NCI-H2081 (cell line): ENCODE measurements at places on chromosomes 7 and 10.

- peak; percentile 63 for DNase-seq
Observed at GRCh38 chr10:22597138-22597537, 117.2 kb downstream of the PIP4K2A start.

DNA sequence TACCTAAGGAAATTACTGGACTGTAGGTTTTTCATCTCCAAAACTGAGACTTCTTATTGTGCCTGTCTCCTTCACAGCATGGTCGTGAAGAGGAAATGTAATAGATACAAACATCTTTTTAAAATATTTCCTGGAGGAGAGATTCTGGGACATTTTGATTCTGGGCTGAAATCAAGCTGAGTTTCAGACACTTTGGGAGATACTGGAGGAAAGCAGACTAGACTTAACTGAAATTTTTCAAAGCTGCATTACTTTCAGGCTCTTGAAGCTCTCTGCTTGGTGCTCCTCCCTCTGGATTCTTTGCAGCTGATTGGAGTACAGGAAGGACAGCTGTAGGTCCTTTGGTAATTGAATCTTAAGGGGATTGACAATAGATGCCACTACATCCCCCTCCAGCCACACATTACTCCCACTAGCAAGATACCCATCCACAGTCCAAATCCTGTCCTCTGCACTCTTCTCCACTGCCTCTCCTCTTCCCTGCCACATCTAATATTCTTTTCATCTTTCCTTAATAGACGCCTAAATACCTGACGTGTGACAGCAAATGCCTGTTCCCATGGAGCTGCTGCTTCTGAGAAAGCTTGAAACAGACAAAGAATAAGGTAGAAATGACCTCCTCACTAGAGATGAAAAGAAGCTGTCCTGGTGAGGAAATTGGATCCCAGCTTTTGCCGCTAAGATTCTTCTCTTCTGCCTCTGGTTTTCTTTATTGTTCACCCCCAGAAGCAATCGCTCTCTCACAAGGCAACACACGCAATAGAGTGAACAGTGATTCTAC, 111.5 kb upstream of the PHYHIPL start:
- DNase-seq: no peak

GRCh38 chr10:113058523-113059370, 108.7 kb downstream of the TCF7L2 start:
- no peak for DNase-seq

DNA sequence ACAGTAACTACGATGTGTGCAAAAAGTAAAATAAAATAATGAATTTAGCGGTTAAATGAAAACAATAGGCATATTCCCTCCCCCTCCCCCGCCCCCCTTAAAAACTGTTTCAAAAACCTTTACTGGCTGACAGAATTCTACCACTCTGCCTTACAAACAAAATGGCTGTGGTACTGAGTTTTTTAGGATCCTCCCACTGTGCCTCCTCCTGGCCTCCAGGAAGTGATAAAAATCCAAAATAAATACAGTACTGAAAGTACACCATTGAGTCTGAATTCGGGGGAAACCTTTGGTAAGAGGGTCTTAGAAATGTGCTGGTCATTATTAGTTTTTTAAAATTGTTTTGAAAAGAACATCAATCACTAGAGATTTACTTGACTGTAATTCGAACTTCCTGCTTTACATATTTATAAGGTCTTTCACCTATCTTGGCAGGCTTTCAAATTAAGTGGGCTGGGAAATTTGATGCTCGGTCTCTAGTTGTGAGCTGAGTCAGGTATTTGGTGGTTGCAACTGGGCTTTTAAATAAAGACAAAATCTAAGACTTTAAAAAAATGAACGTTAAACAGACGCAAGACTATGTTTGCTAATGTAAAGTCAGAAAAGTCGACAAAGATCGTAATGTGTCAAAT, 32.5 kb upstream of the EPC1 start:
- peak; percentile 71 for DNase-seq

- DNase-seq: no peak
Observed at GRCh38 chr7:39430909-39431641, 135.1 kb upstream of the YAE1 start.

GRCh38 chr10:78736926-78737630, 331.7 kb upstream of the ZMIZ1 start:
- DNase-seq: no peak

DNA sequence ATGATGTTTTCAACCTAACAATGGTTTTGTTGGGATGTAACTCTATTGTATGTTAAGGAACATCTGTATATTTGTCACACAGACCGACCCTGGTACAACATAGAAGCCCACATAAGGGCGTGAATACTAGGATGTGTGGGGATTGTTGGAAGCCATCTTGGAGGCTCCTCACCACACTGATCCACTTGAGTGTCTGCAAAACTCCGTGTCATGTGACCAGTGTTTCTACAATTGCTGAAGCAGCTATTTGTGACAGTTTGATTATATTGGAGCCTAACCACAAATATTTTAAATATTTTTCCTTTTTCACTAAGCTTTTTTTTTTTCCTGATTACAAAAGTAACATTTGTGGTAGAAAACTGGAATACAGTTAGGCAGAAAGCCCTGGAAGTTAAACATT, 27.9 kb downstream of the RALA start:
- DNase-seq: no peak

- DNase-seq: peak; percentile 30
Observed at GRCh38 chr10:110008518-110009339, 945 bp downstream of the ADD3 start.

DNA sequence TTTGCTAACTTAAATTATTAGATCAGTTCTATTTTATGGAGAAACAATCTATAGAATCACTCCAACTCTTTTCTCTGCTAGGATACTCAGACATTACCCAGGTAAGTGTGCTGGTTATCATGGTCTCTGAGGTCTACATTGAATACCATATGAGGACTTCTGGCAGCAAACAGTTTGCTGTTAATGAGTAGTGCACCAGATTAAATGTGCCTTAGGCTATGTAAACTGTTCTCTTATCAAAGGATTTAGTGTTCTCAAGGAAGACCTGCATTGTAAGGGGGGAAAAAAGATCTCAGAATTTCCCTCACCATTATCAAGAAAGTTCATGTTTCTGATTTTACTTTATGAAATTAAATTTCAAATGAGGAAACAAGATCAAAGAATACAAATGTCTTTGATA, 107.5 kb downstream of the ITGB8 start:
- DNase-seq: no peak

DNA sequence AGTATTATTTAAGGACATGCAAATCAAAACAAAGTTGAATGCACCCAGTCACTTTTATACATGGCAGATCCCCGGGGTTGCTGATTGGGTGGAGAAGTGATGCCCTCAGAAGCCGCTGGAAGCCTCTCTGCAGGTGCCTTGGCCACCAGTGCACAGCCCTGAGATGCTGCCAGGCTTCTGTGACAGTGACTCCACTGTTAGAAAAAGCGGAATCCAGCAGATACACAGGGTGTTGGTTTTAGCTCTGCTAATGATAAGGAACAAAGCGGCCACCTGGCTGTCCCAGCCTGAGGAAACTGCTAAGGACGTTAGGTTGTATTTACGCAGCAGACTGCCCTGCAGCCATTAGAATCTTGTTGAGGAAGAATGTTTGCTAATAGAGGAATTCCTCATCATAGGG, 47.5 kb downstream of the JAKMIP3 start:
- no peak for DNase-seq

GRCh38 chr10:24237801-24238395, 29.0 kb downstream of the KIAA1217 start:
- DNase-seq: no peak

GRCh38 chr10:88086187-88086960, 222.9 kb downstream of the PTEN start:
- no peak for DNase-seq

GRCh38 chr10:125822878-125823662, at the start of the genes BCCIP and UROS:
TSS of gene BCCIP (plus strand) at chr10:125823546. CDS start at chr10:125823558, 12 bp downstream.
TSS of gene UROS (minus strand) at chr10:125823258. CDS start at chr10:125816499, 6,759 bp downstream.
- DNase-seq: peak; percentile 84

DNA sequence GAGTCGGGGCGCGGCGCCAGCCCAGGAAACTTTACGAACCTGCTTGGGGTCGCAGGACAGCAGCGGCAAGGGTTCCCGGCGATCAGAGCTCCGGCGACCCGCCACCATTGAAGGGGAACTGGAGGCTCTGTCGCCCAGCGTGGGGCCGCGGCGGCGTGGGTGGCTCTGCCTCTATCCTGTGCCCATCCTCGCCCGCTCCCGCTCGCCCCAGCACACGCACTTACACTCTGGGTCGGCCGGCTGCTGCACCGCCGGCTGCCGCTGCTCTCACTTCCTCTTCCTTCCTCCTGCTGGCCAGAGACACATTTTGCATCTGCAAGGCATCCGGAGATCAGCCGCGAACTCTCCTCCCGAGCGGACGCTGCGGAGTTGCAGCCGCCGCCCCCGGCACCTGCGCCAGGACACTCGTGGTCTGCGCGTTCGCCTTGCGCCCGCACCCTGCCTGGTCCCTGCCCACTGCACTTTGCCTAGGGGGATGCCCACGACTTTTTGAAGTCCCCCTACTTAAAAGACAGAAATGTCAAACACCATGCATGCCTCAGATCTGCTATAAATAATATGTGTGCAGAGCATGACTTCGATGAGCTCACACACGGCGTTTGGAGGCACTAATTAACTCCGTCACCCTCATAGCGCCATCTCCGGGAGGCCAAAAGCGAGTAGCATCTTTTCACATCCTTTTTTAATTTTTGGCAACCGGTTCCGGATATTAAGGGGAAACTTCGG, at the start of gene ELMO1:
Gene ELMO1, minus strand, starts transcription at position 229 of the 726 bp plus-strand sequence. CDS start 106,174 bp downstream, outside the sequence.
- DNase-seq: peak; percentile 63

- DNase-seq: no peak
Observed at GRCh38 chr10:129832573-129833467, 131.3 kb downstream of the EBF3 start.

DNA sequence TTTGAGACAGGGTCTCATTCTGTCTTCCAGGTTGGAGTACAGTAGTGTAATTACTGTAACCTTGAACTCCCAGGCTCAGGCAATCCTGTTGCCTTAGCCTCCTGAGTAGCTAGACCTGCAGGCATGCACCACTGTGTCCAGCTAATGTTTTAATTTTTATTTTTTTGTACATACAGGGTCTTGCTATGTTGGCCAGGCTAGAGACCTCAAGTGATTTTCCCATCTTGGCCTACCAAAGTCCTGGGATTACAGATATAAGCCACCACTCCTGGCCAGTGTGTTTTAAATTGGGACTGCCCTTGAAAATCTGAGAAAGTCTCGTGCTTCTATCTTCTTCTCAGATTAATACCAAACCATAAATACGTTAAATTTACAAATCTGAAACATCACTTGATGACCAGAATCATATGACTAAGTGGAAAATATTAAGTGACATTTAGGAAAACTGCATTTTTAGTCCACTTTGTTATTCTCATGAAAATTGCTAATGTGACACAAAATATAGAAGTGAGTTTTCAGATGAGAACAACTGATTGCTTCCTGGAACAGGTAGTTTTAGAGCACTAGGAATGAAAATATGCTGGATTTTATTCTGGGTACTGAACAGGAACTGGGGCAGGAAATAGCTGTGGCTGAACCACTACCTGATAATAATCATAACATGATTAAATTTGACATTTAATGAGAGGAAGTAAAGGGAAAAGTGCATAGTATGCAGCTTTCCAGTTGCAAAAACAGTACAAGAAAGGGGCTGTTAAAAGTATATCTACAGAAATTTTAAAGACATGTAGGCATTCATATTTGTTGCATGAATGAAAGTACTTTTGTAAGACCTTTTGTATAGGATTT, 4.2 kb downstream of the PHTF2 start:
- no peak for DNase-seq

GRCh38 chr7:27210441-27211083, 10.7 kb upstream of the HOXA13 start:
- DNase-seq: no peak

DNA sequence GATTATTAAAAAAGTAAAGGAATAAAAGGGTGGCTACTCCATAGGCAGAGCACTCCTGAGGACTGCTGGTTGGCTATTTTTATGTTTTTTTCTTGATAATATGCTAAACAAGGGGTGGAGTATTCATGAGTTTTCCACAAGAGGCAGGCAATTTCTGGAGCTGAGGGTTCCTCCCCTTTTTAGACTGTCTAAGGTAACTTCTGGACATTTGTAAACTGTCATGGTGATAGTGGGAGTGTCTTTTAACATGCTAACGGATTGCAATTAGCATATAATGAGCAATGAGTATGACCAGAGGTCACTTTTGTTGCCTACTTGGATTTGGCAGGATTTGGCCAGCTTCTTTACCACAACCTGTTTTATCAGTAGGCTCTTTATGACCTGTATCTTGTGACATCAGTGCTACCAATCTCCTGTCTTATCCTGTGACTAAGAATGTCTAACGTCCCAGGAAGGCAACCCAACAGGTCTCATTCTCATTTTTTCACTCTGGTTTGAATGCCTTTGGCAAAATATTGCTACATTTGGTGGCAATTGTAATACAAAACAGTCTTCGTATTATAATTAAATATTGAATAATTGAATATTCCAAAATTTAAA, 587.8 kb upstream of the POM121L12 start:
- no peak for DNase-seq

DNA sequence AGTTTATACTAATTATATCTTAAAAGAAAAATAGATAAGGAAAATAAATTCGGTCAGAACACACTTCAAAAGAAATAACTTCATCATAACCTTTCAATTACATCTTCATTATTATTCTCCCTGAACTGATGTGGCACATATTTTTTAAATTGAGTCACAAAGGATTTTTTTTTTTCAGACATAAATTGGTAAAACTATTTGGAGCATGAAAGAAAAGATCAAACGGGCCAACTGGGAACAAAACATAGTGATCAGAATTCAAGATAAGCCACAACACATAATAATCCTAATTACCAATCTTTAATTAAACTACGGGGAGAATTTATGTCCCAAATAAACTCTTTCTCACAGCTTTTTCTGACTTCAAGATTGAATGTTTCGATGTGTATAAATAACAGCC, 258.2 kb upstream of the MAGI2 start:
- DNase-seq: no peak

DNA sequence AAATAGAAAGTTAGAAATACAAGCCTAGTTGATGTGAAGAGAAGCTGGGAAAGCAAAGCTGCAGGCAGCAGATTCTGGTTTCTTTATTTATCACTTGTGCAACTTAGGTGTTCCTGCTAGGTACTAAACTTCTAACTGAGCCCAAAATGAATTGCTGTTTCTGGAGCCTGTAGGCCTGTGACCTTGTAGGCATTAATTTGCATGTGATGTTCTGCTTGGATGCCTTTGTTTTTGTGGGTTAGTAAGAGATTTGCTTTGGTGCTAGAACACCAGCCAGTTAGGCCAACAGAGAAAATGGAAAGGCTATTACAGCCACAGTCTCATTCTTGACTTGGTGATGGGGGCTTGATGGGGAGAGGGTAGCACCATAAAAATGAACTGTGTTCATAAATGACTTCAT, 370.7 kb downstream of the PPP1R3A start:
- DNase-seq: no peak

GRCh38 chr7:47852330-47853245, 95.7 kb downstream of the PKD1L1 start:
- no peak for DNase-seq
